ENCODE measurements at places on chromosomes 1 and 21.

DNA sequence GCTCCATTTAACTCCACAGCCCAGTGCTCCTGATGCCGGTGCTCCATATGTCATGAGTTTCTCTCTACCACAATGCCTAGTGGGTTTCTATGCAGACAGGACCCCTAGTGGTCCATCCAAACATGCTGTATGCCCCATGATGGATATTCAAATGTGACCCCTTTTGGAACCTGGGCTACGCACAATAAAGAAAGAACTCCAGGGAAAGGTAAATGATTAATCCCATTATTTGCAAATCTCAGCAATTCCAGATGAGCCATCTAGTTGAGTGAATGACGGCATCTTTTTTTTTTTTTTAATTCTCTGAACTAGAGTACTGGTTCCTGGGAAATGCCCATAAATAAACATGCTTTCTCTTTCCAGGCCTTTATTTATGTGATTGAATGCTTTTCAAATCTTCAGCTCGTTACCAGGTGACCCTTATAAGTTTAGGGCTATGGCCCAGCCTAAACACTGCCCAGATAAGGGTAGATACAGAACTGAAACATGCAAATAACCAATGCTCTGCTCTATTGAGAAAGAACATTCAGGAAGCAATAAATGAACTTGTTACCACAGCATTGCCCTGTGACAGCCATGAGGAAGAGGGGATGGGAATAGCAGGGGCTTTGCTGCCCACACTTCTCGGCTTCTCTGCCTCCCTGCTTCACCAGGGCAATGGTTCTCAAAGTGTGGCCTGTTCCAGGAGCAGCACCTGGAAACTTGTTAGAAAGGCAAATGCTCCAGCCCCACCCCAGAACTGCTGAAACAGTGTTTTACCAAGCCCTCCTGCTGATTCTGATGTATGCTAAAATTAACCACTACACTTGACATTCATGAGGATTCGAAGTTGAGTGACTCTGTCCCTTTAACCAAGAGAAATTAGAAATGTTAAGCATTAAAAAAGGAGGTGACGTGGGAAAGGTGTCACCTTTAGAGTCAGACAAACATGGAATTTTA lies 151.7 kb downstream of the SEC16B start:
- no peak for DNase-seq

DNA sequence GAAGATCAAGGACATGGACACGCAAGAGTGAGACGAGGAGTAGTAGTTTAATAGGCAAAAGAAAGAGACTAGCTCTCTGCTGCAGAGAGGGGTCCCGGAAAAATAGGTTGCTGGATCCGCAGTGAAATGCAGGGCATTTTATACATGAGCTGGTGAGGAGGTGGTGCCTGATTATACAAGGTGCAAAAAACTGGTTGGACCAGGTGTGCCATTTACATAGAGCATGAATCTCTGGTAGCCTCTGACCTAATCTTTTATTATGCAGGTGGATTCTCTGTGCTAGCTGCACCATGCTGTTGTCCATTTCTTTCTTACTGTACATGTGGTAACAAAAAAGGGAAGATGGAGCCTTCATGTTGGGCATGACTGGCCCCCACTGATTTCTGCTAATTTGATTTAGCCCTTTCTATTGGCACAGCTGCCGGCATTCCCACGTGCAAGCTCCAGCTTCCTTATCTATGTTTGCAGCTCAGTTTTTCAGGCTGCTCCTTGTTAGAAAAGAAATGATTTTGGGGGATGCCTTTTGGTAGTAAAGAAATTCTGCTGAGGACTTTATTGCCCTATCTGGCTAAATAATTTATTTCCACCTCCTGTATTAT lies 548.1 kb downstream of the BRINP3 start:
- DNase-seq: no peak

- no peak for DNase-seq
Observed at GRCh38 chr1:181120924-181121323, 32.4 kb downstream of the IER5 start.

DNA sequence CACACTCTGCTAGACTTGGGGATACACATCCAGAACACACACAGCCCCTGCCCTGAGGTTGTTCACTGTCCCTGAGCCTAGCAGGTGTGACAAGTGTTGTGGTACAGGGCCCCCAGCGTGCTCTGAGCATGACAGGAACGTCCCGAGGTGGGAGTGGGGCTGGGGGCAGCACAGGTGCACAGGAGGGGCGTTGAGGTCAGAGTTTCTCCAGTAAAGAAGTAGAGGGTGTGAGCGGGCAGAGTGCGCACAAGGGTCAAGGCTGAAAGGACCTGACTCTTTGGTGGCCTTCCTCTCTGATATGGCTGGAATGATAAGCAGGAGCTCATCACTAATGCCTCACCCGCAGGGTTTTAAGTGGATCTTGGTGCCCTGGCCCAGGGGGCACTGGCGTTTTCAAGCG lies 1.3 kb upstream of the FALEC start:
- DNase-seq: no peak

DNA sequence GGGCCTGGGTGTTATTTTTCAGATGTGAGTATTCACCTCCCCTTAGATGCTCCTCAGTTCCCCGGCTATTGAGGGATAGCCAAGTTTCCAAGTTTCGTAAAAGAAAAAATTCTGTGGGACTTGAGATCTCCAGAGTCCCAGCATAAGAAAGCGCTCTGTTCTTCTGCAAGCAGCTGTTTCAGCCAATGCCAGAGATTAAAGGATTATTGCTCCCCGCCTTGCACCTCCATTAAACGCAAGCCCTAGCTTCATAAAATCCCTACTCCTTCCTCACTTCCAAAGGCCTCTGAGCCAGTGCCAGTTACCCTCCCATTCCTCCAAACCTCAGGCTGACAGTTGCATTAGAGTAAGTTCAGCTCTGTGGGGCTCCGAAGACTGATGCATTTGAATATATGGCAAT lies 56.4 kb downstream of the CHIA start:
- DNase-seq: no peak

DNA sequence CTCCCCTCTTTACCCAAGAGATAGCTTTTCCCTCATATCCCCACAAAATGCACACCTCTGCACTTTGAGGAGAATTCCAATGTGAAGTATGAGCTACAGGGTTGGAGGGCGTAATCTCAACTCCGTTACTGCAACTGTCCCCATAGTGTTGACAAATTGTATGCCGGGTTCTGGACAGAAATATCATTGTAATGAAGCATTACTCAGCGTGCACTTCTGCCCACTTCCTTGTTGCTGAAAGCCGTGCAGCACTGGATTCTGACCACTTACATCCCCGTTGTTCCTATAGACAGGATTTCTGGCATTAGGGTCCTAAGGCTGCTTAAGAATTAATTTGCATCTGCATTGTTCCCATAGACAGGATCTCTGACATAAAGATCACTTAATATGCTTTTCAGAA lies 205.6 kb downstream of the RHOU start:
- no peak for DNase-seq

DNA sequence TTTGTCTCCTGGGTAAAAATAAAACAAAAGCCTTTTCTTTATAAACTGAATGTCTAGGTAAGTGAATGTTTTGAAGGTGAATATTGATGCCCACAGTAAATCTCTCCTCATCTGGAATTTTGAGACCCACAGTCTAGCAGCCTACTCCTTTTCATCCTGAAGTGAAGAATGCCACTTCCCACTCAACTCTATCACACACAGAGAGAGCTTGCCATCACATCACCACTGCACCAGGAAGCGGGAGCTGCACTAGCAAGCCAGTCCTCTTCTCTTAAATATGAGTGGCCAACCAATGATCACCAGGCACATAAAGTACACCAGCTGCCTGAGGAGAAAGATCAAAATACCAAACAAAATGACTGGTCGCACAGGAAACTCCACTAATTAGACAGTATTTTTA lies 140.8 kb downstream of the MRPL39 start:
- DNase-seq: no peak

DNA sequence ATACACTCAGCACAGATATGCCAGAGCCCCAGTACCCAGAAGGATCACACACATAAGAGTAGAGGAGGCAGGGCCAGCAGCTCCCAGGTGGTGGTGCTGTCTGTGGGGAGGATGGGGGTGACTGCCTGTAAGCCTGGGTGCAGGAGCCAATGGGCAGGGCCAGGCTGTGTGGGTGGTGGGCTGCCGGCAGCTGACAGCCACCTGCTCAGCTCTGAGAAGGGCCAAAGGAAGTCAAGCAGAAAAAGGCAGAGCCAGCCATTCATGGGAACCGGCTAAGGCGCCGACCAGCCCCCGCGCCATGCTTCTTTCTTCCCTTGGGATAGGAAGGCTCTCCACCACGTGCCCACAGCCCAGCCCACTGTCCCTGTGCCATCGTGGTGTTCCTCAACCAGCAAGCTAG lies 14.1 kb downstream of the PIK3C2B start:
- DNase-seq: no peak

DNA sequence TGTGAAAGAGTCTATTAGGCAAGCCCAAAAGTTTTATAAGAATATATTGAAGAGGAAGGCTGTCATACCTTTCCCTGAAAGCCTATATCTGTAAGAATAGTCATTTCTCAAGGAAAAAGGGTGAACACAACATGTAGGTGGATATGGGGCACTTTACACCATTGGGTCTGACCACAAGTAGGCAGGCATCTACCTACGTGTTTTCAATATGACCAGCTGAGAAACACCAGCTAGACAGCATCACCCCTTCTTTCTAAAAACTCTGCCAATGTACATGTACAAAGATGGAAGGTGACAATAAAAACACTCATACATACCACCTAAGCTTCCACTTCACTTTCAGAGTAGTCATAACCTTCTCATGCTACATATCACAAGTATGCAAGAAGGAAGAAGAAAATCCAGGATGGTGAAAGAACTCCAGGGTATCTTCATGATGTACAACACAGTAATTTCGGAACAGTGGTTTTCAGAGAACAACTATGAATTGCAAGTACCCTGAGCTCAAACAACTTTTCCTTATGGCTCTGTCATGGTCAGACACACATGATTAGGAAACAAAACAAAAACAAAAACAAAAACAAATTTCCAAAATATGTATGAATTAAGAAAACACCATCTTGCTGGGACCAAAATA lies 98.5 kb upstream of the ADGRL2 start:
- no peak for DNase-seq

GRCh38 chr1:232263452-232263851 lies 366.5 kb downstream of the SIPA1L2 start:
- DNase-seq: no peak

DNA sequence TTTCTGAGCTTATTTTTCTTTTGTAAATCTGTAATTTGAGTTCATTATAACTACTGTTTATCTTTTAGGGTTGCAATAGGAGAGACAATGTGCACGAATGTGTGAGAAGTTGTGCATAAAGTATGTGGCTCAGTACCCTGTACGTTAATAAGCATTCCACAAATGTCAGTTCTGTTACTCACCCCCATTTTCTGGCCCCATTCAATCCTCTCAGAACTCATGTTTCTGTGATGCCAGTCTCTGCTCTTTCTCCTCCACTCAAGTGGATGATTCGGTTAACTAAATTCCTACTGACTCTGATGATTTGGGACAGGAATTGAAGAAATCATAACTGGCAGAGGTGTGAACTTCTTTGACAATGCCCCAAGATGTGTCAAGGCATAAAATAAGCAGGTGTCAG lies 10.2 kb upstream of the DMRTB1 start:
- no peak for DNase-seq

- no peak for DNase-seq
Observed at GRCh38 chr1:26145960-26146294, 13.0 kb upstream of the FAM110D start.

DNA sequence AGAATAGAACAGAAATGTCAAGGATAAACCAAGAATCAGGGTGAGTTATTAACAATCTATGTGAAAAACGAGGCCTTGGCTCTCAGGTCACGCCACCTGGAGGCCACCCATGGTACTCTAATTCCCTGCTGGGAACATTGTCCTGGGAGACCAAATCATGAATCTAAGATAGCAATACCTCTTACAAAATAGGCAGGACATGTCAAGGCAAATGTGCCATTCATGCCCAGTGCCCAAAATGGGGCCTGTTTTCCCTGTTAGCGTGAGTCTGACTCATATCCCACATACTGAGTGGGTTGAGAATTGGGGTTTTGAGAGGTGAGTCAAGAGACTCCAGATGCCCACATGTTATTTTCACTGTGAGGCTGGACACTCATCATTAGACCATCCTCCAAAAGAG lies 380.8 kb downstream of the HHIPL2 start:
- DNase-seq: no peak

DNA sequence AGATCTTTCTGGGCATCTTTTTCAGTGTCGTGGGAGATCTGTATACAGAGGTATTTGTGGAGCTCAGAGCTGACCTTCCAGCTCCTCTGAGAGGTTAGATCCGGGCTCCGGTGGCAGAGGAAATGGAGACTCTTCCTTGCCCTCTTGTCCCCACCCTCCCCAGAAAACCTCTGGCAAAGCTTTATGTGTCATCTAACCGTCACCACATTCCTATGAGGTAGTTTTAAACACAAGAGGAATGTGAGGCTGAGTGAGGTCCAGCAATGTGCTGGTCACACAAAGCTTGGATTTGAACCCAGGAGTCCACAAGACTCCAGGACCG lies 1.2 kb downstream of the CD160 start:
- no peak for DNase-seq

GRCh38 chr1:10287023-10287645 lies 76.8 kb downstream of the KIF1B start:
- no peak for DNase-seq

DNA sequence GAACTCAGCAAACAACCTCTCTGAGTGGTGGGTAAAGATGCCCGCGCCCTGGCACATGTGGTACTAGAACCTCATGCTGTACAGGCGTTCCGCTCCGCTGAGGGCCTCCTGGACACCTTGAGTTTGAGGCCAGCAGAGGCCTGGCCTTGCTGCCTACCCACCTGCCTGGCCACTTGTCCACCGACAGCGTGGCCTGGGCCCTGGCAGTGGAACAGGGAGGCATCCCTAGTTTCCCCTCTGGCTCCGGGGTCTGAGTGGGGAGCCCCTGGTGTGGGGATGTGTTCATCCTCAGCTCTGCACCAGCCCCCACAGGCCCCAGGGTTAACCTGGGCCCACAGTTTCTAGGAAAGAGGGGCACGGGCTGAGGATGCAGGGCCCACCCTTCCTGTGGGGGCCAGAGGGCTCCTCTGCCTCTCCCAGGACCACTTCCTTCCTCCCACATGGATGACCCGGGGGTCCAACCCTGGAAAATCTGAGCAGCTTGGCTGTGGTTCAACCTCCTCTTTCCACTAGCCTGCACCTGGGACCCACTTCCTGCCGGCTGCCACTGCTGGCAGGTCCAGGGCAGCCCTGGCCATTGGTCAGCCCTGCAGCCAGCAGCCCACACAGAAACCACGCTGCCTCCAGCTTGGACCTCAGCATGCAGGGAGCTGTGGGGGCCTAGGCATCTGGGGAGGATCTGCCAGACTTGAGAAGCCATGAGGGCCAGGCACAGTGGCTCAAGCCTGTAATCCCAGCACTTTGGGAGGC lies 53.3 kb upstream of the COL18A1 start:
- no peak for DNase-seq

DNA sequence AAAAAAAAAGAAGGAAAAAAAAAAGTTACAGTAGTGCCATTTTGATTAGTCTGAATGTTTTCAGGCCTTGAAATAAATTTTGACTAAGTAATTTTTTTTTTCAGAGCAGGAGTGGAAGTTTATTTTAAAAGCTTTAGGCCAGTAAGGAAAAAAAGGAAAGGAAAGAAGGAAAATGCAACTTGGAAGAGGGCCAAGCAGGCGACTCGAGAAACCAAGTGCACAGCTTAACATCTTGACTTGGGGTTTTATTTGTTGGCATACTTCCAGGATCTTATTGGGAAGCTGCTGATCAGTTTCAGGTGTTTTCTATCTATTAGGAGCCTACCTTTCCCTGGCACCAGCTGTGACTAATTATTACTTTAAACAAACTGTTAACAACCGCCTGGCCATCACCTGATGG lies 41.7 kb downstream of the ATF3 start:
- DNase-seq: no peak

Measured in stimulated activated CD8-positive, alpha-beta memory T cell treated with anti-CD3 and anti-CD28 coated beads, Interleukin-4, amount 100 ng/mL, for 4 hours (primary cell).